ENCODE measurements at places on chromosomes 5 and 9.

GRCh38 chr9:132858751-132859150 lies 19.3 kb downstream of the AK8 start:
- DNase-seq = no peak

DNA sequence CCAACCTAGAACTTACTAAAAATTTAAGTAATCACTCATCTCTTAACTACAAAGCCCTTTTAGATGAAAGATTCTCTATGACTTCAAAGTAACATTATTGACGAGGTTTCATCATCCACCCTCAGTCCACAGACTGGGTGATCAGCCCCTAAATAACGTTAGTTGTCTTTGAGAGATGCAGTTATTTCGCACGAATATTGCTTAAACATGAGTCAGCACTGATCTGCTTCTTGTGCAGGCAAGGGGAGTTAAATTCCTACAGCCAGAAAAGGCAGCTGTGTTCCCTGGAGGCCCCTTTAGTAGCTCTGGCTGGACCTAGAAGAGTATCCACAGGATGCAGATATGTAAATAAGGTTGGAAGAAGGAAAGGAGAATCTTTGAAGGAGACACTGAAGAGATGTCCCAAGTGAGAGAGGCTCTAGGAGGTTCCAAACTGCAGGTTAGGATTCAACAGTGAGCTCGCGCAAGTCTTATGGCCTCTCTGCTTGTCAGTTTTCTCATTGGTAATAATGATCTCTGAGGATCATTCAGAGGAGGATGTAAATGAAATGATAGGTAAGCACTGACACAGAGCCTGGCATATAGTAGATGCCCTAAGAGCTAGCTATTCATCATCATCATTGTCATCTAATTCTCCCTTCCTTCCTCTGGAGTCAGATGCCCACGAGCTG lies 122.2 kb upstream of the MAN2A1 start:
- no peak for DNase-seq

DNA sequence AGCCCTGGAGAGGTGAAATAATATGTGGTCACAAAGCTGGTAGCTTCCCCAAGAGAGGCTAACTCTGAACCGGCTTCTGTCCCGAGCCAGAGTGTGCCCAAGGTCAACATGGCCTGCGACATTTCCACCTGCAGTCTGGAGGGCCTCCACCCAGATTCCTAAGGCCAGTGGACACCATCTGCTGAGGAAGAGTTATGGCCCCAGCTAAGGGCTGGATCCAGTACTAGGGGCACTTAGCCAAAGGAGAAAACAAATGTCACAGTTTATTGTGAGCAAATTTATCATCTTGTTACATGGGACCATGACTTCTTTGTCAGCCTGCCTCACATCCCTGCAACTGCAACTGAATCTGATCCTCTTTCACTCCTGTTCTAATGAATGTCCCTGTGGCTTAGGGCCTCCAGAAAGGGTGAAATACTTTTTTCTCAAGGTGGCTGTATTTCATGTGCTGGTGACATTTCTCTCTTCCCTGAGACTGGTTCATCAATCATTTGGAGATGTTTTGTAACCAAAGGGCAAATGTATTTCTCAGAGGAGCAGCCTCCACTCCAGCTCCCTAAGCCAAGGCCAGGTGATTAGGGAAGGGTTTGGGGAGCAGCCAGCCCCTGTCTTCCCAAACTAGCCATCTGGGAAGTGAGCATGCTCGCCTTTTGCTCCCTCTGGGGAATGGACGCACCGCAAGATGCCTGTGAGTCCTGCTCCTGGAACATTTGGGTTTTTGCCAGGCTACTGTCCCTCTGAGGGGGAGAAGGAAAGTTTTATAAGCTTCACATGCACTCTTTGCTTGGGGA lies 148.3 kb downstream of the CMYA5 start:
- DNase-seq = no peak

DNA sequence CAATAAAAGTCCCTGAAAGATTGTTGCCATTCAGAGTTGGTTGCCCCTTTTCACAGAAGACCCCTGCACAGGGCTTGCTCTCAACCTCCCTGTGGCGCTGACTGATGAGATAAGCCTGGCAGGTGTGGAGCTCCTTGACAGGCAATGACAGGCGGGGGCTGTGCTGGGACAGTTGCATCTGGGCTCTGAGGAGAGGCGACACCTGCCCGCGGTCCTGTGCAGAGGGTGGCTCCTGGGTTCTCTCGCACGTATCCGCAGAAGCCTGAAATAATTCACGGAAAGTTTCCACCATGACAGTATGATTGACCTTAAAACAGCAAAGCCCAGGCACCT lies 19.8 kb upstream of the EXOC3 start:
- DNase-seq = no peak

GRCh38 chr9:126722922-126723806 lies 81.7 kb upstream of the ZBTB43 start:
- DNase-seq = no peak

- DNase-seq = no peak
Measured at GRCh38 chr5:1672396-1672795, 127.2 kb downstream of the MRPL36 start.

DNA sequence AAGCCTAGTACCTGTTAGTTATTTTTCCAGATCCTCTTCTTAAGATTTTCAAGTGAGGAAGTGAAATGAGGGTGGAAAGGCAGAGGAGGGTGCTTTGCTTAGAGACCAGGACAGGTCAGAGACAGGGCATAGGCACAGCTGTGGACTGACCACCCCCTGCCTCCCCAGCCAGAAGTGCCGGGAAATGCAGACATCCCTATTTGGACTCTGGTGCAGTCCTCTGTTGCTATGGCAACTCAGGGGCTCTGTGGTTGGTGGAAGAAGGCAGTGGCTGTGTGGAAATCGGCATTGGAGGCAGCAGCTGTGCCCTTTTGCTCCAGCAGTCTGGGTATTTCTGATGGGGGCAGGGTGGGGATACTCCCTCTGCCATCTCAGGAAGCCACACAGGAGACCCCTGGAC lies 43.3 kb upstream of the NDFIP1 start:
- DNase-seq = no peak

- DNase-seq = no peak
Measured at GRCh38 chr9:123772374-123772773, 157.6 kb downstream of the DENND1A start.

DNA sequence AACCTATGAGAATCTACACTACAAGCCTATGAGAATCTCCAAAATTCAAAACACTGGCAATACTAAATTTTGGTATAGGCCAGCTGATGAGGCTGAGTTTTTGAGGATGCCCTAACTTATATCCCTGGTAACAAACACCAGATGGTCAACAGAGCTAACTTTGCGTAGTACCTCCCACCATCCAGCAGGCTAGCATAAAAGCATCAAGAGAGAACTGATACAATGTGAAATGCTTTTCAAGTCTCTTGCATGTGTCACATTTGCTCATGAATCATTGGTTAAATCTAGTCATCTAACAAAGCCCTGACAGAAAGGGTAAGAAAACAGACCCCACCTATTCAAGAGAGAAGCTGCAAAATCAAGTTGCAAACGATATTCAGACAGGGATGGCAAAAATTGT lies 1609.7 kb upstream of the CDH9 start:
- DNase-seq = no peak

GRCh38 chr5:141960018-141960417 lies 2.0 kb upstream of the PCDH12 start:
- no peak for DNase-seq

DNA sequence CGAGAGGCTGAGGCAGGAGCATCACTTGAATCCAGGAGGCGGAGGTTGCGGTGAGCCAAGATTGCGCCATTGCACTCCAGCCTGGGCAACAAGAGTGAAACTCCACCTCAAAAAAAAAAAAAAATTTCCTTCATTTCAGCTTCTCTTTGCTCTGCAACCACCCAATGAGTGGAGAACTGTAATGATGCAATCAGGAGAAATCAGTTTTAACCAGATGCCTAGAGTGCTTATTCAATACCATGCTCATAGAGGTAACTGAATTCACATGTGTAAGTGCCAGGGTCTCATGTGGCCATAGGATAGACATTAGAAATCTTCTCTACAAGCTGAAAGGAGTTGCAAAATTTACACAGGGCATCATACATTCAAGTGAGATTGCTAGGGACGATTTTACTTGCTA lies 70.6 kb downstream of the HMHB1 start:
- no peak for DNase-seq

GRCh38 chr9:135345775-135346433 lies 133.7 kb upstream of the PPP1R26 start:
- DNase-seq = no peak

- DNase-seq = no peak
Measured at GRCh38 chr5:120450910-120451309, 13.2 kb upstream of the PRR16 start.

- peak; percentile 69 for DNase-seq
Measured at GRCh38 chr5:172412724-172413286, 41.5 kb downstream of the SH3PXD2B start.

DNA sequence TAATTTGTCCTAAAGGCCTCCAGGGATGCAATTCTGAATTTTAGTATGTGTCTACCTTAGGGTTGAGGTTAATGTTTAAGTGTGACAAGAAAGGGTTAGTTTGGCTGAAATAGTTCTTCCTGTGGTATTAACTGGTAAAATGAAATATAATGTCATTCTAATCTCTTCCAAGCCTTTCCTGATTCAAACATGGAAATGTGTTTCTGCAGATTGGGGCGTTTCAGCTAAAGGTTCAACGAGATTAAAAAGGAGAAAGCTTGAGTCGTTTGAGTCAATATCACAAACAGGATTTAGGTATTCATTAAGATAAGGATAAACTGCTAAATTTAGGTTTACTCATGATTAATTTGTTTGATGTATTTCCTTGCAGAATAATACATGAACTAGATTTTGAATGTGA lies 34.4 kb upstream of the ALDOB start:
- DNase-seq = no peak

GRCh38 chr9:11431490-11431889 lies 818.7 kb upstream of the PTPRD start:
- no peak for DNase-seq

- DNase-seq = no peak
Measured at GRCh38 chr9:116271991-116272390, 118.4 kb downstream of the PAPPA start.

DNA sequence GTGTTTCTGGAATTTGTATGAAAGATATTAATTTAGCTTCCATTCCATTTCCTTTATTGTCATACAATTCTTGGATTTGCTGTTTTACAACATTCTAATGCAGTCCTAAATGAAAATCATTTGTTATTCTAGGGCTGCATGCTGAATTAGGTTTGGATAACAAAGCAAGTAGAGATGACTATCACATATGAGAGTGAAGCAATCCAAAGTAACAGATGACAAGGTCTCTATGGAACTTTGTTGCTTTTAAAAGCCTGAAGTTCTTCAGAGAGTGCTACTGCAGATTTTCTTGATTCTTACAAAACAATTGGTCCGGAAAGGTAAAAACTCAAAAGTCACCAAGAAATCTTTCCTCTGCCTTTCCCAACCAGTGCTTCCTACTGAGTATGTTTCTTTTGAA lies 56.9 kb upstream of the VCAN start:
- DNase-seq = no peak

- no peak for DNase-seq
Measured at GRCh38 chr5:157547941-157548512, 27.5 kb downstream of the ADAM19 start.

- no peak for DNase-seq
Measured at GRCh38 chr9:93657331-93658111, 81.1 kb downstream of the PHF2 start.

GRCh38 chr5:6358434-6358820 lies 19.9 kb downstream of the MED10 start:
- DNase-seq = no peak

- DNase-seq = no peak
Measured at GRCh38 chr5:15124871-15125568, 253.4 kb upstream of the ANKH start.

DNA sequence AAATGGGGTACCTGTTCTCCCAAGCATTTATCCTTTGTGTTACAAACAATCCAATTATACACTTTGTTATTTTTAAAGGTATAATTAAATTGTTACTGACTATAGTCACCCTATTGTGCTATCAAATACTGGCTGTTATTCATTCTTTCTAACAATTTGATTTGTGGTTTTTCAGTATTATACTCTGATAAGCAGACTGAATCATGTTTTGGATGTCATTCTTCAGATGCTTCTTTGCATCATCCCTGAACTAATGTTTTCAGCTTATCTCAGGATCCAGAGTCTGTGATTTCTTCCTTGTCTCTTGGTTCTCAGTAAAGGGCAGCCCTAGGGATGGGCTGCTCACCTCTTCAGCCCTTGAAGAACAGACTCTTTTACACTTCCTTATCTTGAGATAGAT lies 177.8 kb upstream of the SGCD start:
- DNase-seq = no peak

DNA sequence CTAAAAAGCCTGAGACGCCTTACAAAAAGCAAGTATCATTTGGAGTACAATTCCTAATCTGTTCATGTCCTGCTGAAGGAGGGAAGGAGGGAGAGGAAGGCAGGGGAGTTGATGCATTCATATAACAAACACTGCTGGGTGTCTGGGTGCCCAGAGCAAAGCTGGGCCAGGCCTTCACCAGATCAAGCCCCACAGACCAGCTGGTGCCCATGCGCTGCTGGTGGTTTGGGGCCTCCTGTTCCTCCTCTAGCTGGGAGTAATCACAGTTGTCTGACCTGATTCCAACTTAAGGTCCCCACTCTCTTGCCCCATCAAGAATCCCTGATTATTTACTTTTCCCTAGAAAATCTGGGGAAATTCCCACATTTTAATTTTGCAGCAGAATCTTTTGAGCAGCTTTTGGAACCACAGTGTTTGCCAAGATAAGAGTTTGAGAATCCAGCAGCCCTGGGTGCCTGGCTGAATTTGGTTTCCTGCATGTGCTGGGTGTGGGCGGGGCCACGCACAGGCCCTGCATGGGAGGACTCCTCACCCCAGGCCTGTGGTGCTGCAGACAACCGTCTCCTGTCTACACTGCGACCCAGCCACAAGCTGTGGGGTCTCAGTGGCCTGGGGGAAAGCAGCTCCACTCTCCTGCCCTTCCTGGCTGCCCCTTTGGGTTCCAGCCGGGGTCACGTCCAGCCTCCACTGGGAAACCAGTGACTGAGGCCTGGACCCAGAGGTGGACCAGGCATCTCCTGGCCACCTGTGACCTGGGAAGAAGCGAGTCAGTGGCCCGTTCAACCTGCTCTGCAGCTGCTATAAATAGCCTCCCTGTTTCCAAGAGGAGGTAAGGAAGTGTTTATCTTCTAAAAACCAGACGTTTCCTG lies 47.5 kb downstream of the NEURL1B start:
- no peak for DNase-seq

GRCh38 chr9:136782452-136782851 lies 8.7 kb upstream of the TMEM141 start:
- DNase-seq = no peak

- DNase-seq = no peak
Measured at GRCh38 chr9:69715096-69715495, 42.9 kb upstream of the APBA1 start.

GRCh38 chr5:69492391-69492922 lies at the start of gene OCLN:
TSS of gene OCLN (plus strand) at chr5:69492790. CDS start at chr5:69504245, 11,455 bp downstream.
- no peak for DNase-seq

GRCh38 chr9:106414042-106414441 lies 448.9 kb upstream of the ZNF462 start:
- DNase-seq = no peak

- no peak for DNase-seq
Measured at GRCh38 chr5:13529300-13529699, 415.2 kb downstream of the DNAH5 start.
